RPMI7951 (cell line): ENCODE measurements at places on chromosomes 5 and 9. TPM values are rescaled to one million over a fixed set of nuclear protein-coding genes. Genes with fewer than 3 reads are reported as not detected.

DNA sequence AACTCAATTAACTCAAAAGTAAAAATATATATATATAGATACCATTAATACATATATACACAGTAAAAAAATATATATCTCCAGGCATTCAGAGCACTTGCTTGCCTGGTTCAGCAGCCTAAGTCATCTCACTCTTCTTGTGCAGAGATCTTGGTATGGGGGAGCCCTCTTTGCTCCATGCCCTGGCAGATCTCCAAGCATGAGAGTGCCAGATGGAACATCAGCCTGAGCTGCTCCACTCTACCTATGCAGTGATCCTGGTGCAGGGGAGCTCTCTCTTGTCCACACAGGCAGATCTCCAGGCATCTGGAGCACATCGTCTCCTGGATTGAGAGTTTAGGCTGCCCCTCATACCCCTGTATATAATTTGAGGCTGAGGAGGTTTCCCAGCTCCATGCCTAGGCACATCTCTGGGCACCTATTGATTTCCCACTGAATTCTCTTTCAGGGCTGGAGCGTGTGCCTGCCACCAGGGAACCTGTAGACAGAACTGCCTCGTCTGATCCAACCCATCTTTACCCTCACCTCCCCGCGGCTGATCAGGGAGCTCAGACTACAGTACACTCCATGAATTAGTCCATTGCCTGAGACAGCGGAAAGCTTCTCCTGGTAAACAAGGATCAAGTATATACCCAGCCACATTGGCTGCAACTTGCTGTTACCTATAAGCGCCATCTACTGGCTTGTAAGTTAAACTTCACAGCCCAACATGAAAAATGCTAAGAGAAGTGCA lies 342.4 kb upstream of the GRIA1 start:
- DNase-seq, result peak; percentile 23

DNA sequence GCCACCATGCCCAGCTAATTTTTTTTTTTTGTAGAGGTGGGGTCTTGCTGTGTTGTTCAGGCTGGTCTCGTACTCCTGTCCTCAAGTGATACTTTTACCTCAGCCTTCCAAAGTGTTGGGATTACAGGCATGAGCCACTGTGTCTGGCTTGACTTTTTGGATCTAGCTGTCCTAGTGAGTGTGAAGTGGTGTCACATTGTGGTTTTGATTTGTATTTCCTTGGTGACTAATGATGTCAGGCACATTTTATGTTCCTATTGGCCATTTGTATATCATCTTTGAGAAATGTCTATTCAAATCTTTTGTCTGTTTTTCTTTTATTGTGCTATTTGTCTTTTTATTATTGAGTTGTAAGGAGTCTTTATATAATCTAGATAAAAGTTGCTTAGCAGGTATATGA lies 53.5 kb upstream of the MCCC2 start:
- DNase-seq, result peak; percentile 33

UBTD2 gene
- 24.1 and 26.8 TPM in 2 replicates for total RNA-seq

RPL35 gene
- total RNA-seq, result 2,253 and 2,890 TPM in 2 replicates

FOXI1 gene
- total RNA-seq, result not detected in 2 replicates
